ENCODE measurements at places on chromosomes 4 and X.
A peak's percentile ranks its signal among the peaks of the same experiment; 100 is the strongest.

DNA sequence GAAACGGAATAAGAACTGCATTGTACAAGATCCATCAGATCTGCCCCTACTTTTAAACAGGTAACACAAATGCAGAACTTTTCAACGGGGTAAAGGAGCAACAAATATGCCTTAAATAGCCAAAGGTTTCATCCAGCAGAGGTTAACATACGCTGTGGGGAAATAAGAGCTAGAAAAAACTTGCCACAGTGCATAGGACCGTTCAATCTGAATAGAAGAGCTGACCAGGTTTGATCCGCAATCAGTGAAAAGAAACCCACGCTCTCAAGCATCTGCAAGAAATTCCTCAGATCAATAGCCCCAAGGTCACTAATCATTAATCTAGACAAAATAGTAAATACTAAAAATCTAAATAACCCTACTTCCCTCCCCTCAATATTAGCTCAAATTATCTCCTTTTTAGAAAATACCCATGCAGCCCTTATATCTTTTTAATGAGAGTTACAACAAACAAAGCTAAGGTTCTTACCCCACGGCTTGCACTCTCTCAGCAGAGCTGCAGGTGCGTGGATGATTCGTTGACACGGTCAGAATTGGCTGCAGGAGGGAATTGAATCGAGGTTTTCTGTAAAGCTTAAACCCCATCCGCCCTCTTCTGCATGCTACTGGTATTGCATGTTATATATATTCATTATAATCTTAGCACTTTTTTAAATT lies at the start of gene TLR10:
TSS of gene TLR10 (minus strand) at position 539 of the 657 bp plus-strand sequence. CDS start 7,400 bp downstream, outside the sequence.
- DNase-seq: peak; percentile 63

GRCh38 chr4:12146339-12146738 lies 717.6 kb upstream of the HS3ST1 start:
- DNase-seq: no peak

GRCh38 chr4:91118597-91118996 lies 991.4 kb downstream of the CCSER1 start:
- DNase-seq: no peak

DNA sequence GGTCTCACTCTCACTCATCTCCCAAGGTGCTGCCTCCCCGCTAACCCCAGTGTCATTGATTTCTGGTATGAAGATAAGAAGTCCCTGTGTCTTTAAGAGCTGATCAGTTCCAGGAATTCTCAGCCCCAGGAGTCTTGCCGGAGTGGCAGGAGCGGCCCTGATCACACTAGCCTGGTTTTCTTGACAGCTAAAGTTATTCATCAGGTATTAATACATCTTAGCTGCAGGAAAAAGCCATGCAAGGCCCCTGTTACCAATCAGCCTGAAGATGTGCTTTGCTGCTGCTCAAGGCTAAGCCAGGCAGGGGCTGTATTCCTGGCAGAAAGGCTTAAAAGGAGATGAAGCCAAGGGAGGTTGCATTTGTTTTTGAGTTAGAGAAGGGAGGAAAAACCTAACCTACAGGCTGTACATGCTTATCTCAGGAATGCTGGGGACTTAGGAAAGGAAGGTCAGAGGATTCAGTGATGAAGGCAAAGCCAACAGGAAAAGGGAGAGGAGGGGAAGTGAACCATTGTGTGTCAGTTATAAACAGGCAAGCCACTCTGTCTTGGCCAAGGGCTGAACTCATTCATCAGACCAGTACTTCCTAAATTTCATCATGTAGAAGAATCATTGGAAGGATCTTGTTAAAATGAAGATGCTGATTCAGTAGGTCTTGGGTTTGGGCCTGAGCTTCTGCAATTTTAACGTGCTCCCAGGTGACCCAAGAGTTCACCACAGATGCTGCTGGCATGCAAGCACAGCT lies 8.6 kb downstream of the SRPX start:
- DNase-seq: no peak

GRCh38 chr4:189502841-189503435 lies 437.7 kb upstream of the FRG1 start:
- no peak for DNase-seq

DNA sequence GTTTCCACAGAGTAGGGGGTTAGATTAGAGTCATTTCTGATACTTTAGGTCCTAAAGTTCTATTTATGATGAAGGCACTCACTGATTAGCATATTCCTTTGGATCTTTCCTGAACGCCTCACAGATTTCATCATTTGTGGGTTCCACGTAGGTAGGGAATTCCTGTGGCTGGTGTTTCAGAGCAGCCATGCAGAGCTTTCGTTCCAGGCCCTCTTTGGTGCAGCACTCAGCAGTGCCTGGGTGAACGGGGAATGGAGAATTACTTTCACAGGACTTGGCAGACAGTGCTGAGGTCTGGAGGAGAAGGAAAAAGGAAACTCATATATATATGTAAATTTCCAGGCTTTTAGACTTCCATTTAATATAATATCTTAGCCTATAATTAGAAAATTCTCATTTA lies 18.5 kb downstream of the GC start:
- no peak for DNase-seq

DNA sequence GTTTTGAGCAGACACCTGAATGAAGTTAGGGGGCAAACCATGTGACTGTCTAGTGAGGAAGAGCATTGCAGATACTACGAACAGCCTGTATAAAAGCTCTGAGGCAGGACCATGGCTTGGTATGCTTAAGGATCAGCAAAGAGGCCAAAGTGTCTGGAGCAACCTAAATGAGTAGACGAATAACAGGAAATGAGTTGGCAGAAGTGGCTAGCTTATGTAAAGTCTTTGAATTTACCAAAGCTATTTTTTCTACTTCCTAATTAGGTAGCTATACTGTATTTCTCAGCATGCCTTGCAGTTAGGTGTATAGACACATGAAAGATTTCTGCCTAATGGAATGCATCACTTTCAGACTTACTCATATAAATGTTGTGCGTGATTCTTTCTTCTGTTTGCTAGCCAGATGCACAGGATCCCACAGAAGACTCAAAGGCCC lies 9.3 kb upstream of the GPRIN3 start:
- no peak for DNase-seq

DNA sequence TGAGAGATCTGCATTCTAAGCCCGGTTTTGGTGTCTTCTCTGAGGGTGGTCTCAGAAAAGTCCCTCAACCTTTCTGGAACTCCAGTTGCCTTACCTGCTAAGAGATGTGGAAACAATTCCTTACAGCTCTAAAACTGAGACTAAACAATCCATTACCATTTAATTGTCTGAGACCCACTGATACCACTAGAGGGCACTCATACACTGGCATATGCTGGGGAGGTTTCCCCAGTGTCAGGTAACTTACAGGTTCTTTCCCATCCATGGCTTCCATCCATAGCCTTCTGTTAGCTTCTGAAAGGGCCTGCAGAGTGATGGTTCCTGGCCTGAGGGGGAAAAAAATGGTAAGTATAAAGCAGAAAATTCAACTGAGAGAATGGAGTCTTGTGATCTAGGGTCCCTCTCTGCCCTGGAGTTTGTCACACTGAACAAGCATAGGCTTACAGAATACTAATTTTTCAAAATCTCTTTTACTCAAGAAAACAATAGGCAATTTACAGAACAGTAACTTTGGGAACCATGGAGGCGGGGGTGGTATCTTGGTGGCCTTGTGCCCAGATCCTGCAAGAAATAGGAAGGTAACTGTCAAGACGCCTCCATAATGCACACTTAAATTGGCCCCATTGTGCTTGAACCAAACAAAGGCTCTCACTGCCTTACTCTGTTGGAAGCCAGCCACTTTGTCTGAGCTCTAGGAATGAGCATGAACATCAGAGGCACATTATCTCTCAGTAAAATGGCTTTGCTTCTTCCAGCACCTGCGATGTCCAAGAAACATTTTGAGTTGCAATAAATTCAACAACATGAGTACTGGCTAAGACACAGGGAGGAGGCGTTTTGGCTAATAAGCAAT lies 236.1 kb downstream of the OPHN1 start:
- no peak for DNase-seq

DNA sequence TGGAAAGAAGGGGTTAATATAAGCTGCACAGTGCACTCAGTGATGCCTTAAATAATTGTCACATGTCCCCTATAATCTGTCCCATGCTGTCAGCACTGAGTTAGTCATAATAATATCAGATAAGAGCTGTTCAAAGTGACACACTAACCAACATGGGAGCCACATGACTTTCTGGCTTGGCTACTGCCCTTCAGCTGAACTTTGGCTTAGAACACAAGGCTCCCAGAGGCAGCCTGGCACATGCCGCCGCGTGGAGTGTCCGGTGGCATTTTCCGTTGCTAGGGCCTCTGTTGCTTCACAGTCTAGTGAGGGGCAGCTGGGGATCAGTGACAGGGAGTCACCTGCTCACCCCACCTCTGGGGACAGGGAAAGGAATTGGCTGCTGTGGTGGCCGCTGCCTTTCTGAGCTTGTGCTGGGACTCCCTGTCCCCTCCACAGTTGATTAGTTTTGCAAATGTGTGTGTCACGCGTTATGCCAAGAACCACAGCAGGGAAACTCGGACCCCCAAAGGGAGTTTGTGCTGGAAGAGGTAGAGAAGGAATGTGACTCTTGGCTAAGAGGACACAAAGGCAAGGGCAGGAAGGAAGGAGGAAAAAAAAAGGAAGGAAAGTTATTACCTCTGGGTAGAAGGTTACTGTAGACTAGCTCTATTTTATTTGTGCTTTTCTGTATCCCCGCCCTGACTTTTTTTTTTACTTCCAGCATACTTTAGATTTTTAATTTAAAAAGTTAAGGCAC lies 41.1 kb upstream of the PPARGC1A start:
- DNase-seq: peak; percentile 90

- no peak for DNase-seq
Observed at GRCh38 chr4:126364311-126364911, 1049.7 kb downstream of the FAT4 start.

DNA sequence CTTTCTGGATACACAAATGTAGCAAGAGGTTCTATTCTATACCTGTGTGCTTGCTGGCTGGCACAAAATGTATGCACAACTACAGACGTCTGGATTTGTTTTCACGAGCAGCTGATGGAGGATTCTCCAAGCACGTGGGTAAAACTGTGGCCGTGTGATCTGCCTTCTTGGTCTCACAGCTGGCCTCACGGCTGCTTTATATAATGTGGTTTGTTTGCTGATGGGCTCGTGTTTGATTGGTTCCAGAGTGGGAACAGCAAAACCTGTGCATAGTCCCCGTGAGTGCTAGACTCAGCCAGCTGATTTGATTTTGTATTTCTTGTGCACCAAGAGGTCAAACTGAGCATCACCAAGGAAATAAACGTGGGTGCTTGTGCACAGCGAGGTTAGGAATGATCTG lies 262.6 kb upstream of the RPS6KA3 start:
- no peak for DNase-seq

DNA sequence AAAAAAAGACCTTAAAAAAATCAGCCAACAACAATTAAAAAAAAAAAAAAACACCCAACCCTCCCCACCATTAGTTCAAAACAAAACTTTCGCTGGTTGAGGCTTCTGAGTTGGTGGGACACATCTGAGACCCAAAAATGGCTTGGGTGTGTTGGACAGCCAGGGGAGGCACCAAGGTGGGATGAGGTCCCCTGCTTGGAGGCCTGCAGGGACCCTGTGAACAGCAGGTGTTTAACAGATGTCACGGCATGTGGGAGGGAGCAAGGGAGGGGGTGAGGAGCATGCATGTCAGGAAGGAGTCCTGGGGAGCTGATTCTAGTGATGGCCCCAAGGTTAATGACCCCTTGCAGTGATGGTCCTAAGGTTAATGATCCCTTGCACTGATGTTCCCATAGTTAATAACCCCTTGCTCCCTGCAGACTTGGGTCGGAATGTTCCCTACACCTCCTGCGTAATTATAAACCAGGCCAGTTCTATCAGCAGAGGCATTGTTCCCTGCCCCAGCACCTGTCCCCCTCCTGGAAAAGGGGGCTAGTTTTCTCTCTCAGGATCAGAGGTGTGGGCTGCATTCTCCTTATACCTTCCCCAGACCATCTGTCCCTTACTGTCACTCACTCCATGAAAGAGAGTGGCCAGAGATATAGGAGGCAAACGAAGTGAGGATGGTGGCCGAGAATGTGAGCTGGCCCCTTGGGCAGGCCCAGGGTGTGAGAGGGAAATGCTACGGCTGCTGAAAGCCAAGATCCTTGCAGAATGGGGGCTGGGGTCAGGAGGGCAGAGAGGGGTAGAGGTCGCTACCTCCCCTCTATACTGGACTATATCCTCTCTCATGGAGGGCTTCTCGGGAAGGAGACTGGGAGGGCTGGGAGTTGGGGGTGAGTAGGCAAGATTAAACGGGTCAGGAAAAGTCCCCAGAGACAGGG lies 2.3 kb upstream of the FOXP3 start:
- no peak for DNase-seq

DNA sequence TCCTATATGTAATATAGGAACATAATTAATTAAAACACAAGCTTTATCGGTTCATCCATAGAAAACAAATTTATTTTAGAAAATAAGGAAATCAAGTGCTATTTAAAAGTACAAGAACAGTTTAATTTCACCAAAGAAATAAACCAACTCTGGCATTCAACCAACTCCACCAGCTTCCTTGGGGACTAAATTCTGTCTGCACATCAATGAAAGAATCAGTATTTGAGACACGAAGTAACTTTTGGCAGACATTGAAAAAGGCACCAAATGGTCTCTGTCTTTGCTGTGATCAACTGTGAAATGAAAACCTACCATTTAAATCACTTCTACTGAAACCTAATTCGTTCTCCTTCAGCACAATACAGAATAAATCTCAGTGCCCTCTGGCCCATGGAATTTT lies 719.7 kb upstream of the GRIA3 start:
- DNase-seq: no peak

DNA sequence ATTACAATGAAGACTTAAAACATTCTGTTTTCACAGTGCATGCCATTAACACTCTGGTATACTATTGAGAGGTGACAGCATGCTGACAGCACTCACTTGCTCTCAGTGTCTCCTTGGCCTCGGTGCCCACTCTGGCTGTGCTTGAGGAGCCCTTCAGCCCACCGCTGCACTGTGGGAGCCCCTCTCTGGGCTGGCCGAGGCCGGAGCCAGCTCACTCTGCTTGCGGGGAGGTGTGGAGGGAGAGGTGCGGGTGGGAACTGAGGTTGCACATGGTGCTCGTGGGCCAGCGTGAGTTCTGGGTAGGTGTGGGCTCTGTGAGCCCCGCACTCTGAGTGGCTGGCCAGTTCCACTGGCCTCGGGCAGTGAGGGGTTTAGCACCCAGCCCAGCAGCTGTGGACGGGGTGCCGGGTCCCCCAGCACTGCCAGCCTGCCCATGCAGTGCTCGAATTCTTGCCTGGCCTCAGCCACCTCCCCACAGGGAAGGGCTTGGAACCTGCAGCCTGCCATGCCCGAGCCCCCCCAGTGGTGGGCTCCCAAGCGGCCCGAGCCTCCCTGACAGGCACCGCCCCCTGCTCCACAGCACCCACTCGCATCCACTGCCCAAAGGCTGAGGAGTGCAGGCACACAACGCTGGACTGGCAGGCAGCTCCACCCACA lies 135.3 kb upstream of the AR start:
- no peak for DNase-seq

GRCh38 chr4:150411520-150411919 lies 170.4 kb upstream of the MAB21L2 start:
- DNase-seq: no peak

GRCh38 chrX:7272346-7272745 lies 124.4 kb upstream of the PUDP start:
- no peak for DNase-seq

DNA sequence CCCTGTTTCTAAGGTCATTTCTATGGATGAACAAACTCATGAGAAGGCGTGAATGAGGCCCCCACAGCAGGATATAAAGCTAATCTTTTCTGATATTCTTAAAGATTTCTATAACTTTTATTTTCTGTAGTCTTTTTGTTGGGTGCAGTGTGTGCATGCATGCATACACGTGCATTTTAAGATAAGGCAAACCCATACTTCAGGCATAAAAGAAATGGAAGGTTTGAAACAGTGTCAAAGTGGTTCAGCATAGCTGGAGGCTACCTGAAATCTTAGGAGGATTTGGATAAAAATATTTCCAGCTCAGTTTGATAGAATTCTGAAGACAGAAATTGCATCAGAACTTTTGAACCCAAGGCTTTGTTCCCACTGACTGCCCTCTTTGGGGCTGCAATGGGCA lies 119.7 kb downstream of the PDHA2 start:
- no peak for DNase-seq

All from right lobe of liver (tissue), 6 donors.